ENCODE measurements at places on chromosomes 5 and 9.

GRCh38 chr5:117590944-117591343 is 1016.3 kb upstream of the SEMA6A start:
- DNase-seq, result no peak

GRCh38 chr5:15450949-15451348 is 49.0 kb upstream of the FBXL7 start:
- no peak for DNase-seq

GRCh38 chr5:108749128-108749861 is 1.6 kb downstream of the FER start:
- DNase-seq, result peak; percentile 55

GRCh38 chr9:115165233-115165632 is 47.3 kb upstream of the TNC start:
- DNase-seq, result no peak

- DNase-seq, result no peak
These were observed 337.7 kb upstream of the PANK3 start for GRCh38 chr5:168916852-168917251.

GRCh38 chr5:180604271-180604670 is 13.0 kb upstream of the SCGB3A1 start:
- DNase-seq, result no peak

- no peak for DNase-seq
These were observed 35.3 kb upstream of the PRRC2B start for GRCh38 chr9:131358556-131358955.

DNA sequence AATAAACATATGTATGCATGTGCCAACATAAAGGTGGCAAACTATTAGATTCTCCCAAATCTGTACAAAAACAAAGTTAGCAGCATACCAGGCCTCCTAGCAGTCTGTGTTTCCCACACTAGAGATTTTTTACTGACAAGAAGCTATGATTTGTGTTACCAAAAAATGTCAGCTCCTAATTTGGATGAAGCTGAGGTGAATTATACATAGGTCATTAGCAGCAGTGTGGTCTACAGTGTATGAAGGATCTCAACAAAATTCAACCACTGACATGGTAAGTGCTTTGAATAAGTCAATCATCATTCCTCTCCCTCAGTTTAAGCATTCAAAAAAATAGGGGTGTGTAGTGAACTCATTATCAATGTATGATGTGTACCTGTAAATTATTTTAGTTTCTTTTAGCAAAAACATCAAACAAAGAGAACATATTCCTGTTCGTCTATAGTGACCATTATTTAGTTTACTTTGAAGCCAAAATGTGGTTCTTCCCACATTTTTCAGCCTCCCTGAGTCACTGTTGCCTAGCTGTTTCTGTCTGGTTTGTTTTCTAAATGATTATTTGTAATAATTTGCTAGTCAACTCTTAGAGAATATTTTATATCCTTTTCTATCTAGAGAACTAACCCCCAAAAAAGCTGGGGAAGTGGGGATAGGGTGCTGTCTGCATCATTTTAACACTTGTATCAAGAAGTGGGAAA is 52.1 kb upstream of the RGMB start:
- DNase-seq, result no peak

GRCh38 chr5:110517396-110517795 is 209.1 kb downstream of the TMEM232 start:
- DNase-seq, result no peak

GRCh38 chr9:22117511-22118384 is 108.6 kb upstream of the CDKN2B start:
- no peak for DNase-seq

DNA sequence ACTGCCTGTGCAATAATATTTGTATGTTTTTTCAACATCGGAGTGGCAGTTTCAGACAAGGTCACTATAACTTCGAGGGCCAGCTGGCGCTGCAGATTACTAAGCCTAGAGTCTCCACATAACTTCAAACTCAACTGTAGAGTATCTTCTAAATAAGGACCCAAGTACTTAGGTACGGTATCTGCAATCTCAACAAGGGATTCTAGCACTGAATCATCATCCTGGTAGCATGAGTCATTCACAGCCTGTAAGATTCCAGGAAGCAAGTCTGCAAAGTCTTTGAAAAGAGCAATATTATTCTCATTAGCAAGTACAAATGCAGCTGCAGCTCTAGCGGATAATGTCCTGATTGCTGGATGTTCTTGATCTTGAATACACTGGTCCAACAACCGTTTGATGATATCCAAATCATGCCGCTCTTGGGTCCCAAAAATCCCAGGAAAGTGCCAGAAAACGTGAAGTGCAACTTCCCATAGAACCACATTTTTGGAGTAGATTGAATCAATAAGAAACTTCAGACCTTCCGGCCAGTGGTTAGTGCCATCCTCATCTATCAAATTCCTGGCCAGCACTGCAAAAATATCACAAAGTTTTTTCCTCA is 654 bp downstream of the RANBP6 start:
- no peak for DNase-seq

DNA sequence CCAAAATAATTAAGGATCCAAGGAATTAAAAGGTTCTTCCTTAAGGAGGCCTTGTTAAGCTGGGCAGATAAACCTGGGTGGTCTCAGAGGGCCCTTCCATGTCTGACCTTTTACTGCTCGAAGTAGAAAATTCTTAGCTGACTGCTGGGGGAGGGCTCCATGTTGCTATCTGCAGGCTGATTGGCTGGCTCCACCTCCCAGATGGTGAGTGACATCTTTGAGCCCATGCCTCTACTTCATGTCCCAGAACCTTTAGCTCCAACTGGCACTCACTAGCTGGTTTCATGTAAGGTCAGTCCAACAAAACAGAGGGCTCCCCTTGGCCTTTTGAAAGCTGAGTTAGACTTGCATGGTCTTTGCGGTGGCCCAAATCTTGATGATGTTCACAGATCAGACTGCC is 188.2 kb downstream of the PAX5 start:
- DNase-seq, result no peak
